MM.1S (cell line): ENCODE measurements at places on chromosomes 6 and 20.

DNA sequence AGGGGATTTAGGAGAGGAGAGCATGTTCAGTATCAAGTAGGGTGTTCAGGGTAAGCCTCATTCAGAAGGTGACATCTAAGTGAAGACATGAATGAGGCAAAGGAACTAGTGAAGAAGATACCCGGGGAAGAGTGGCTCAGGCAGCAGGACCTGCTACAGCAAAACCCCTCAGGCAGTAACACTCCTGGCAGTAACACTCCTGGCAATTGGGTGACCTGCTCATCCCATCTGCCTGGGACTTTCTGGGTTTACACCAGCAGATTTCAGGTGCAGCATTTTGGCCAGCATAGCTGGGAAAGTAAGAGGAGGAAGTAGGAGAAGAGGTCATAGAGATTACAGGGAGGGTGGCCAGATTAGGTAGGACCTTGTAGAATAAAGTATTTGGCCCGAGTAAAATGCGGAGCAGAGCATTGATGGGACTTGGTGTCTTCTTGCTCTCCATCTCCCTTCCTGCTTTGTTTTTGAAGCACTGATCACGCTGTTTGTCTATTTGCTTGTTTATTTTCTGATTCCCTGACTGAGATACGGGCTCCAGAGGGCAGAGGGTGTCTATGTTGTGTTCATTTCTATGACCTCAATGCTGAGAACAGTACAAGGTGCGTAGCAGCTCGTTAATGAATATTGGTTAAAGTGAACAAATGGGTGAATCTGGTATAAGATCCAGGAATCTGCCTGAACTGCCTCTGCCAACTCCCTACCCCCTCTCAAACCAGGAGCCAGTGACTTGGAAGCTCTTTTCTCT, 88.3 kb downstream of the IYD start:
- no peak for DNase-seq

DNA sequence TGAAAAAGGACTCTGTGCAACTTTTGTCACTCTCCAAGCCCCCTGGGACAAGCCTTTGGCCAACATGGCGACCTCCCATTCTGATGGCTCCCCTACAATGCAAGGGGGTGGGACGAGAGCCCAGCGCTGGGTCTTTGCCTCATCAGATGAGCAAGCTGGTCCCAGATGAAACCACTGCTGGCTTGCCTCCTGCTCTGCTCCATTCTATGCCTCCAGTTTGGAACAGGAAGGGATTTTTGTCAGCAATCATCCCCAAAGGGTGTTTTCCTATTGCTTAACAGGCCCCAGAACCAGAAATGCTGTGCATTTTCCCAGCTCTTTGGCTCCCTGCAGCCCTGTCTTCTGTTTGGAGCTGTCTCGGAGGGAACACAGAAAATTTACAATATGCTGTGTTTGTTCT, 412.7 kb downstream of the MAFB start:
- DNase-seq: no peak

DNA sequence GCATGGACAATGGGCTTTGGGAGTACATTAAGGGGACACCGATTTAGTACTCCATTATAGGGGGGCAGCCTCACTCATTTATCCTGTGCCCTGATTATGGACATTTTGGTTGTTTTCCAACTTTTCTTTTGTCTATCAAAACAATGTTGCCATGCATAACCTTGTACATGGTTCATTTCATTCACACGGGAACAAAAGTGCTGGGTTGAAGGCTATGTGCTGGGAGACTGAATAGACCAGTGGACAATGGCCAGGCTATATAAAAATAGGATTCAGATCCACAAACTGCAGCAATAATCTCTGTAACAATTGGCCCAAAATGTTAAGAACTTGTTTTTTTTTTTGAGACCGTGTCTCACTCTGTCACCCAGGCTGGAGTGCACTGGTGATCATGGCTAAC, 100.7 kb upstream of the GMDS start:
- DNase-seq: no peak

GRCh38 chr20:59983076-59983475, 24.9 kb downstream of the CDH26 start:
- DNase-seq: no peak

DNA sequence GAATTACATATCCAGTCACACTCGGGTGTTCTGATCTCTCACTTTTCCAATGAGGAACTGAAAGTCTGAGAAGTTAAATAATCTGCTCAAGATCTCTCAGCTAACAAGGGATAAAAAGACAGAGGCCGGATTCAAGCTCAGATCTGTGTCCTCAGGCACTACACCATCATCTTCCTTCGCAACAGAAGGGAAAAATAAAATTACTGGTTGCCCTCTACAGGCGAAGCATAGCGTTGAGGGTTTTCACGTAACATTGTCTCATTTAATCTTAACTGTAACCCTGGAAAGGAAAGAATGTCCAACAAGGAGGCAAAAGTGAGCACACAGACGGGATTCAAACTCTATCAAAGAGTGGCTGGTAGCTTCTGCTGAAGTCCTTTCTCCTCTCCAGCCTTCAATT, 67.8 kb upstream of the ANKEF1 start:
- DNase-seq: no peak
